Neural crest cell (in vitro differentiated cells): ENCODE measurements at places on chromosomes 2 and 18.

- DNase-seq, result no peak
Observed at GRCh38 chr2:222038067-222038802, 260.6 kb downstream of the PAX3 start.

GRCh38 chr2:72112401-72112800 lies 35.3 kb downstream of the CYP26B1 start:
- DNase-seq, result no peak

DNA sequence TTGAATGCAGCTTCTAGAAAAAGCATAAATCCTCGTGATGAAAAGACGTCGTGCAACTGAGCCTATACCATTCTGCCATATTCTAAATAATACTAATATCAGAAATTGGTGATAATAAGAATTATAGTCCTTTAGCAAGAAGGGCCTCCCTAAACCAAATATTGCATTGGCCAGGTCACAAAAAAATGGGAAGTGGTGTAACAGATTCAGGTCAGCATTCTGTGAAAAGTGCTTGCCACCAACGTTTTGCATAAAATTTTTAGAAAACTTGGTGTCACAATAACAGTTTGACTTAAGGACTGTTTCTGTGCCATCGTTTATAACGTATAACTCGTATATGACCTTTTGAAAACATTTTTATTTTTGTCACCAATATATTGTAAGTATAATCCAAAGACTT lies 603.6 kb downstream of the CPS1 start:
- no peak for DNase-seq

- no peak for DNase-seq
Observed at GRCh38 chr2:29246383-29247300, 131.4 kb downstream of the CLIP4 start.

GRCh38 chr2:239197146-239197545 lies 203.7 kb downstream of the HDAC4 start:
- DNase-seq, result no peak

- no peak for DNase-seq
Observed at GRCh38 chr2:130887643-130888042, 50.9 kb downstream of the ARHGEF4 start.

- no peak for DNase-seq
Observed at GRCh38 chr18:30175061-30175574, 867.4 kb downstream of the DSC3 start.

DNA sequence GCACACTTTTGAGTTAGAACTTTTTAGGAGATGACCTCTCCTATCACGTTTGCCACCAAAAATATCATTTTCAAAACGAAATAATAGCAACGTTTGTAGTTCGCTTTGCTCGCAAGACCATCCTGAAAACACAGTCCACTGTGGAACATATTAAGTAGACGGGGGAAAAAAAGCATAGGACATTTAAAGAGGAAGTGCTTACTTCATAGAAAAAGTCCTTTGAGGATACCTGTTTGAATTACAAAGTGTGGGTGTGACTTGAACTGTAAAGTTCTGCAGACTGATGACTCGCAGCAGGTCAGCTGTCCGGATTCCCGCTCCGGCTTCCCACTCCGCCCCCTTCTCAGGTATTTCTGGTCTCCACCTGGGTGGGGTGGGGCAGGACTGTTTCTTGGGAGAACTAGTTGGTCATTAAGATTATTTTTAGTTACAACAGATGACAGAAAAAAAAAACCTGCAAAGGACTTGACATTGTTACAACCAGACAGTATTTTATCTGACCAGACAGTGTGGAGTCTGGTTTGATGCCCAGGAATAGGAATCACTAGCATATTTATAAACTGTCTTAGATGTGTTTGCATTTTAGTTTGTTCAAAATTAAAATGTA lies 13.3 kb downstream of the CNOT11 start:
- no peak for DNase-seq

DNA sequence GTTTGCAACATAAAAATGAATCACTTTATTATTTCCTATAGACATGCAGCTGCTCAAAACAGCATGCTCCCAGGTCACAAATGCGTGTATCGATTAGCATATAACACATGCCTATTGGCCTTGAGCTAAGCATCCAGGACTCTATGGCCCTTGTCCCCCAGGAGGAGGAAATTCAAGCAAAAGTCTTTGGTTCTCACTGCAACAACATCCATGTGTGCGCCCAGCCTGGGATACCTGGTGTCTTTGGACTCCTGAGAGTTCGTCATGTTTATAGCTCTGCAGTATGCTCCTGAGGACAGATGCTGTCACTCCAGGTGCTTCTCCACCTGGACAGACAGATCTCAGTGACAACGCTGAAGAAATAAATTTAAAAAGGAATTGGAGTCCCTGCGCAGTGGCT lies 284.6 kb downstream of the PHLPP1 start:
- DNase-seq, result no peak

DNA sequence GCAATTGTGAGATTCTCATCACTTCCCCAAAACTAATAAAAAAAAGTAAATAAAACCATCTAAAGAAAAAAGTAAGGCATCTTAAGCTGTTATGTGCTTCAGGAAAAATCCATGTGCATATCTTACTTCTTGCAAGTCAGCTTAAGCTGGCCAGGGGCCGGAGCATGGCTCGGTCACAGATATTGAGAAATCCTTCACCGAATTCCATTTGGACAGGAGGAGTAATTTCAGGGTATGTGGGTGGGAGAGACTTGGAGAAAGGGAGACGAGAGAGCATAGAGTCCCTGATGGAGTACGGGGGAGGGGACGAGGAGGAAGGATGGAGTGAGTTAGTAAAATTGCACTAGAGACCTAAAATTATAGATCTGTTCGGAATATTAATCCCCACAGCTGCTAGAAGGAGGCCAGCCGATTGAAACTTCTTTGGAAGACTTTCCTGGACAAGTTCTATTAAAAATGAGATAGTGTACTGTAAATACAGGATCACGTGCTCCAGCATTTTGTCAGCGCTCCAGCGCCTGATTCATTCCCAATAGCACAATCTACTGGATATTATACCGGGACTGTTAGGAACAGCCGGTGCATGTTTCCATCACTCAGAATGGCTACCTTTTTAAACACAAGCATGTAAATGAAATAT lies 438.5 kb downstream of the ZNF516 start:
- no peak for DNase-seq

DNA sequence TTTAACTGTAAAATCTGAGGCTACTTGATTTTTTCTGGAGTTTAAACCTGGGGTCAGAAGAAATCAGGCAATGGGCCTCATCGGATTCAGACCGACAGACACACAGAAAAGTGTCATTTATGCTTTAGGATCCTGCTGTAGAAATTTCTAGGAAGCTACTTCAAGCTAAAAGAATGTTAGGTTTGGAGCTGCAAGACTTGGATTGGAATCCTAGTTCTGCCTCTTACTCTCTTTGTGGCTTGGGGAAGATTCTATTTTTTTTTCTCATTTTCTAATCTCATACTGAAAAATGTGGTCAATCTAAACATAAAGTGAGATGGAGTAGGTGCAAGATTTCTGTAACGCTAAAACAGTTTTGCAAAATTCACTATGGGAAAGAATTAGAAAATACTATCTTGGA lies 48.8 kb upstream of the KCNE4 start:
- DNase-seq, result no peak
